ENCODE measurements at places on chromosomes 3 and 15. TPM values are rescaled to one million over a fixed set of nuclear protein-coding genes. Genes with fewer than 3 reads are reported as not detected.

DNA sequence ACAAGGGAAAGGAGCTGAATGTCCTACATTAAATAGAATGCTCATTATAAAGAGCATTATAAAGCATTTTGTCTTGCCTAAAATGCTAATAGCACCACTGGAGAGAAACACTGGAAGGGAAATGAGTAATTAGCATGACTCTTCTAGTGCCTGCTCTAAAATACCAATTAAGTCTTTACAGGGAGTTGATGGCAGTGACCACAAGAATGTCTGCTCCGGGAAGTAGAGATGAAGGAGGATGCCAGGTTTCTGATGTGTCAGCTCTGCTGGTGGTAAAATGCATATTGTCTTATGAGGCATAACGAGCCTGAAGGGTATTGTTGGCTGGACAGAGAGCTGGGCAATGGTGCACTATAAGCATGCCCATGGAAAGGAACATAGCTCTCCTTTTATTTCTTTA lies 49.5 kb downstream of the MYLK start:
- peaks cover 15% of the 10 kb centered on the region for H3K4me1 ChIP-seq
- peaks cover 17% of the 10 kb centered on the region for H3K36me3 ChIP-seq
- no peak for DNase-seq

HHLA2 gene
- total RNA-seq = not detected

CSK gene
- total RNA-seq = 39.9 TPM

DNA sequence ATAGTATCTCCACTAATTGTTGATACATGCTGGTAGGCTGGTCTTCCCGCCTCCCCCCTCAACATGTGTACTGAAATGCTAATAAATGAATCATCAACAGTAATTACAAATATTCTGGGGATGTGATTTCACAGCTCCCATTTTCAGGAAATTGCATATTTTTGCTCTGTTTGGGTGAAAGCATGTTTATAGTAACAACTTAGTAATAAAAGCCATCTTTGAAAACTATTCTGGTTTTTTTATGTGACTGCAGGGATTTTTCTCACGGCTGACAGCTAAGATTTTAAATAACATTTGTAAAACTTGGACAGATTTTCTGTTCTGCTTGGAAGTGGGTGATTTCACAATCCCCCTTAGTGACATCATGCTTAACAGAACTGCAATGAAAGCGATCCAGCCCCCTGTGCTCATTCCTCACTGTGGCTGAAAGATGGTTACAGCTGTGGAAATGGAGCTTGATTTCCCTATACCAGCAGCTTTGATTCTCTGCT lies 25.6 kb upstream of the FAM174B start:
- H3K36me3 ChIP-seq = no peaks in the 10 kb centered on the region
- H3K4me1 ChIP-seq = peaks cover 26% of the 10 kb centered on the region
- H3K27me3 ChIP-seq = peaks cover 6% of the 10 kb centered on the region
- H3K27ac ChIP-seq = peak overlapping the region; percentile 57

- peaks cover 17% of the 10 kb centered on the region for H3K4me1 ChIP-seq
- no peak overlapping the region for H3K4me3 ChIP-seq
- DNase-seq = no peak
These were observed 28.1 kb upstream of the CNBP start for GRCh38 chr3:129211772-129212171.

PSTPIP1 gene
- total RNA-seq = not detected

- peak overlapping the region; percentile 87 for H3K27ac ChIP-seq
- H3K4me3 ChIP-seq = no peak overlapping the region
- no peaks in the 10 kb centered on the region for H3K27me3 ChIP-seq
- DNase-seq = no peak
- H3K4me1 ChIP-seq = peaks cover 44% of the 10 kb centered on the region
These were observed 31.0 kb downstream of the CEP63 start for GRCh38 chr3:134516905-134517304.

DNA sequence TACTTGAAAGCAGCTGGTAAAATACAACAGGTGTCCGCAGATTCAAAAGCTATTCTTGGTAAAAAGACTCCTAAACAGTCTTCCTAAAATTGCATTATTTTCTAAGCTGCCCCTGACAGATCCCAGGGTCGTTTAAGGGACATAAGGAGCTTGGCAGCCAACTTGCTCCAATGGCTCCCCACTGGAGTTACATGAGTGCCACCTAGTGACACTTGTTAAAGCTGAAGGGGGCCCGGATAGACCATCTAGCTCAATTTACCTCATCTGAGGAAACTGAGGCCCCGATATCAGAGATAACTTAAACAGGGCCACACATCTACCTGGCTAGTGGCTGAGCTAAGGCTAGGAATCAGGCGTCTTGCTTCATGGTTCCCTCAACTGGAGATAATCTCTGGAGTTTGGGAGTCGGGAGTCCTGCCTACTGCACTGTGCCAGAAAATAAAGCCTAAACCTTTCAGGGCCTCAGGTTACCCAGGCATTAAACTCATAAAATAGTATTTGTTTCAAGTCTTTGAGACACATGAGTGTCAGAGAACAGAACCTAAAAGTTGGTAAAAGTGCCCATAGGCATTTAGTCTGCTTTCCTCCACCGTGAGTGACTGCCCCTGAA lies 6.5 kb upstream of the TBC1D23 start:
- no peak overlapping the region for H3K27ac ChIP-seq
- no peak overlapping the region for H3K4me3 ChIP-seq
- no peak for DNase-seq
- H3K27me3 ChIP-seq = no peaks in the 10 kb centered on the region

GRCh38 chr15:66619152-66619903 lies 53.5 kb upstream of the LCTL start:
- H3K4me1 ChIP-seq = peaks cover 43% of the 10 kb centered on the region
- no peak overlapping the region for H3K4me3 ChIP-seq
- no peaks in the 10 kb centered on the region for H3K27me3 ChIP-seq
- peak overlapping the region; percentile 68 for H3K27ac ChIP-seq
- H3K36me3 ChIP-seq = no peaks in the 10 kb centered on the region

DNA sequence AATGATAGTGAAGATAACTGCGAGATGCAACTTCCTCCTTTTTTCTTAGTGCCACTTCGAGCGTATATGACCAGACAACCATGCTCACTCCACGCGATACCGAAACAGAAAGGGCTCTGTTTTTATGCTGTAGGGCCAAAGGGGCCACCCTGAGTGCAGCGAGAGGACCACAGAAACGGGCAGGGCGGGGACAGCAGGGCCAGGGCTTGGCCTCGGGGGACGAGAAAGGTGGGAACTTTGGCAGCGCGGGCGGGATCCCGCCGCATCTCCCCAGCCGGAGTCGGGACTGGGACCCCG lies 483 bp downstream of the VPS13C start:
- no peaks in the 10 kb centered on the region for H3K36me3 ChIP-seq
- peaks cover 47% of the 10 kb centered on the region for H3K4me1 ChIP-seq
- no peak for DNase-seq
- peaks cover 3% of the 10 kb centered on the region for H3K27me3 ChIP-seq
- H3K4me3 ChIP-seq = peak overlapping the region; percentile 91

TXNRD3 gene
- total RNA-seq = 11.3 TPM

GRCh38 chr3:32814361-32814760 lies 3.4 kb upstream of the TRIM71 start:
- peaks cover 18% of the 10 kb centered on the region for H3K4me1 ChIP-seq
- DNase-seq = no peak
- no peak overlapping the region for H3K4me3 ChIP-seq
- H3K36me3 ChIP-seq = peaks cover 5% of the 10 kb centered on the region
- peaks cover 22% of the 10 kb centered on the region for H3K27me3 ChIP-seq

SLC2A2 gene
- not detected for total RNA-seq

- no peak overlapping the region for H3K4me3 ChIP-seq
- H3K27me3 ChIP-seq = no peaks in the 10 kb centered on the region
- H3K36me3 ChIP-seq = no peaks in the 10 kb centered on the region
- DNase-seq = no peak
- H3K27ac ChIP-seq = no peak overlapping the region
- no peaks in the 10 kb centered on the region for H3K4me1 ChIP-seq
These were observed 7.5 kb upstream of the ST6GAL1 start for GRCh38 chr3:186922790-186923189.

GRCh38 chr15:95113041-95113440 lies 881.7 kb downstream of the MCTP2 start:
- H3K4me3 ChIP-seq = no peak overlapping the region
- no peak for DNase-seq
- no peaks in the 10 kb centered on the region for H3K27me3 ChIP-seq
- no peaks in the 10 kb centered on the region for H3K4me1 ChIP-seq
- H3K36me3 ChIP-seq = no peaks in the 10 kb centered on the region

GPR27 gene
- total RNA-seq = 5.5 TPM

GRCh38 chr3:100009276-100010086 lies 104.8 kb downstream of the FILIP1L start:
- peak overlapping the region; percentile 82 for H3K27ac ChIP-seq
- peaks cover 51% of the 10 kb centered on the region for H3K4me1 ChIP-seq
- H3K4me3 ChIP-seq = no peak overlapping the region

DNA sequence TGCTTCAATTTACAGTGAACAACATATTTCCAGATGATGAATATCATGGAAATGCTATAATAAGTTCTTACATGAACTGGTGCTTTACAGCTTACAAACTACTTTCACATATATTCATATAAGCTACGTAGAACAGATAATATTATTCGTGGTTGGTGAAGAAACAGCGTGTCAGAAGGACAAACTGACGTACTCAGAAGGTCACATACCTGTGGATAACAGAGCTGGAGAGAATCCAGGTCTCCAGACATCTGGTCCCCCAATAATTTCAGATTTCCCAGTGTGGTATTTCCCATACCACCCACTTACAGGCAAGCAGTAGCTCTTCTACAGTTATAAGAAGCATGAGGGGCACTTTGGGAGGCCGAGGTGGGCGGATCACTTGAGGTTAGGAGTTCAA lies 156.6 kb downstream of the PLD1 start:
- no peak overlapping the region for H3K27ac ChIP-seq
- H3K27me3 ChIP-seq = no peaks in the 10 kb centered on the region
- H3K4me3 ChIP-seq = no peak overlapping the region
- DNase-seq = no peak

GRCh38 chr3:115982629-115983028 lies 359.3 kb downstream of the GAP43 start:
- no peaks in the 10 kb centered on the region for H3K4me1 ChIP-seq
- H3K4me3 ChIP-seq = no peak overlapping the region
- H3K27ac ChIP-seq = no peak overlapping the region
- no peaks in the 10 kb centered on the region for H3K27me3 ChIP-seq
- no peaks in the 10 kb centered on the region for H3K36me3 ChIP-seq

NEIL1 gene
- total RNA-seq = 22.0 TPM

KBTBD8 gene
- total RNA-seq = 1.9 TPM

GRCh38 chr15:70271422-70272088 lies 173.8 kb upstream of the TLE3 start:
- H3K27ac ChIP-seq = peak overlapping the region; percentile 45
- no peak overlapping the region for H3K4me3 ChIP-seq
- H3K27me3 ChIP-seq = peaks cover 26% of the 10 kb centered on the region
- peaks cover 35% of the 10 kb centered on the region for H3K4me1 ChIP-seq

- no peak overlapping the region for H3K4me3 ChIP-seq
- H3K27me3 ChIP-seq = peaks cover 10% of the 10 kb centered on the region
- H3K27ac ChIP-seq = no peak overlapping the region
- no peak for DNase-seq
- no peaks in the 10 kb centered on the region for H3K36me3 ChIP-seq
These were observed 131.6 kb downstream of the SV2B start for GRCh38 chr15:91231703-91232102.

NME9 gene
- not detected for total RNA-seq

GRCh38 chr15:41285285-41285684 lies 47.1 kb downstream of the OIP5 start:
- peak overlapping the region; percentile 97 for H3K4me3 ChIP-seq
- peaks cover 39% of the 10 kb centered on the region for H3K4me1 ChIP-seq
- no peak for DNase-seq
- no peaks in the 10 kb centered on the region for H3K27me3 ChIP-seq
- H3K36me3 ChIP-seq = peaks cover 19% of the 10 kb centered on the region

GRCh38 chr15:89132611-89133507 lies 44.6 kb downstream of the ABHD2 start:
- H3K27ac ChIP-seq = peak overlapping the region; percentile 5
- H3K36me3 ChIP-seq = peaks cover 9% of the 10 kb centered on the region
- H3K27me3 ChIP-seq = no peaks in the 10 kb centered on the region
- DNase-seq = no peak
- peaks cover 28% of the 10 kb centered on the region for H3K4me1 ChIP-seq

Measured in chondrocyte (in vitro differentiated cells).